ENCODE measurements at places on chromosomes 12 and 14. TPM values are rescaled to one million over a fixed set of nuclear protein-coding genes. Genes with fewer than 3 reads are reported as not detected.

DNA sequence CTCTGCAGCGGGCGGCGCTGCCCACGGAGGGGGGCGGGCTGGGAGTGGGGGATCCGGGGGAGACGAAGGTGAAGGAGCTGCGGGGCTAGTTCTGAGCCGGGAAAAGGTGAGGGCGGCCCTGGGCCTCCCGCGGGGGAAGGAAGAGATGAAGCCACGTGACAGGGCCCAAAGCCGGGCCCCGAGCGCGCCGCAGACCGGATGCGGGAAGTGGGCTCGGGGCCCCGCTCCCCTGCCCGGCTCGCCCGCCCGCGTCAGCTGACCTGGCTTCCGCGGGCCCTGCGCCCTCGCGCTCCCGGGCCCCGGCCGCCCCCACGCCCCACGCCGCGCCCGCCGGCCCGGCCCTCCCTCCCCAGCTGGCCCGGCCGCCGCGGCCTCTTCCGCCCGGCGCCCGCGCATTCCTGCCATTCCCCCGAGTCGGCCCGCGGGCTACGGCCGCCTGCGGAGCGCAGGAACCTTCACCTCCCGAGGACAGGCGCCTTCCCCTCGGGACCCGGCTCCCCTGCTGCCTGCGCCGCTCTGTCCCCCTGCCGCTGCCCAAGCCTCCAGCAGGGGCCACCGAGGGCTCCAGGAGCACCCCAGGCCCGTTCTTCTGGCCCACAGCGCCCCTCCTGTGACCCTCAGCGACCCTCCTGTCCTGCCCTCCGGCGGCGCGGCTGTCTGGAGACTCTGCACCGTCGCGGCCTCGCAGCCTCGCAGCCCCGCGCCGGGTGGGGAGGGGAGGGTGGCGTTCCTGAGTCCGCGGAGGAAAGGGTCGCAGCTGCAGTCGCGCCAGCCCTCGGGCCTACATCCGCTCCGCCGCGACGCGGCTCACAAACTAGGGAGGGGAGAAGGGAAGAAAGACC, 20.4 kb downstream of the NINJ2 start:
- peaks cover 9% of the 10 kb centered on the region for H3K4me1 ChIP-seq
- no peak overlapping the region for H3K27ac ChIP-seq
- H3K4me3 ChIP-seq = peak overlapping the region; percentile 34
- no peaks in the 10 kb centered on the region for H3K36me3 ChIP-seq
- peak; percentile 57 for DNase-seq
- no peaks in the 10 kb centered on the region for H3K27me3 ChIP-seq

The NGB gene
- not detected for total RNA-seq

The FAIM2 gene
- not detected for total RNA-seq

GRCh38 chr12:92927436-92928281, 1.4 kb downstream of the EEA1 start:
- peak; percentile 56 for DNase-seq
- H3K27me3 ChIP-seq = no peaks in the 10 kb centered on the region
- no peaks in the 10 kb centered on the region for H3K36me3 ChIP-seq
- peak overlapping the region; percentile 95 for H3K27ac ChIP-seq
- peak overlapping the region; percentile 71 for H3K4me3 ChIP-seq

DNA sequence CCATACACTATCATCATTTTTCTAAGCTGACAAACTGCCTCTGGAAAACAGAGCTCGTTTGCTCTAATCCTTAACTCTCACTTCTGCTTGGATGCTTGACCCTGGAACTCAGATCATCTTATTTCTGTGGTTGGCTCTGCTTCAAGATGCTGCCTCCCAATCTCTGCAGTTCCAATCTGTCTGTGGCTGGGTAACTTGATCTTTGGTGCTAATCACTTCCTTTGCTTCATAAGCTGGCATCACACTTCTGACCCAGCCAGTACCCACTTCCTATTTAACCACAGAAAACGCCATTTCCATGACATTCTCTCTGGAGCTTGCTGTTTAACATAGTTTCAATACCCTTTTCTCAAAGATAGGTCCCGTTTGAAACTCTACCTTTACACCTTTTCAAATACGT, 254.2 kb downstream of the ACSS3 start:
- H3K4me1 ChIP-seq = peaks cover 3% of the 10 kb centered on the region
- no peak overlapping the region for H3K4me3 ChIP-seq
- no peaks in the 10 kb centered on the region for H3K36me3 ChIP-seq
- H3K27me3 ChIP-seq = no peaks in the 10 kb centered on the region

- DNase-seq = no peak
- H3K4me1 ChIP-seq = no peaks in the 10 kb centered on the region
- H3K27ac ChIP-seq = no peak overlapping the region
- H3K27me3 ChIP-seq = no peaks in the 10 kb centered on the region
- no peaks in the 10 kb centered on the region for H3K36me3 ChIP-seq
Measured at GRCh38 chr14:44384093-44384492, 123.0 kb downstream of the FSCB start.

The ZC2HC1C gene
- total RNA-seq = 1.0 TPM

GRCh38 chr12:1445807-1446206, 148.6 kb downstream of the FBXL14 start:
- H3K27ac ChIP-seq = no peak overlapping the region
- no peak overlapping the region for H3K4me3 ChIP-seq
- no peaks in the 10 kb centered on the region for H3K36me3 ChIP-seq
- no peaks in the 10 kb centered on the region for H3K4me1 ChIP-seq

The KRT7 gene
- total RNA-seq = 1.0 TPM

DNA sequence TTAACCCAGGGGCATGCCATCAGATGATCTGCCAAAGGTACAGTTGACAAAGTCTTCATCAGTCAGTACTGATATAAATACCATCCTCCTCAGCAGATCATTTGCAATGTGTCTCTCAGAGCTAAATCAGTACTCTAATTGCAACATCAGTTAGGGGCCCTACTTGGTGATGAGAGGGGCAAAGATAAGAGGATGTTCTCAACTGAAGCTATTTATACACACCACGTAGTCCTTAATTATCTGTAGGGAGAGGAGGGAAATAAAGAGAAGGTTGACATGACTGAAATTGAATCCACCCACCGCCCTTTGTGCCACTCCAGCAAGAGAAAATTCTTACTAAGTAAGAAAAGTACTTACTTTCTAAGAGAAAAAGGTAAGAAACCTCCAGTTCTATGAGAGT, 157.8 kb upstream of the NUDT4 start:
- H3K36me3 ChIP-seq = no peaks in the 10 kb centered on the region
- DNase-seq = no peak
- H3K4me1 ChIP-seq = peaks cover 18% of the 10 kb centered on the region
- no peak overlapping the region for H3K27ac ChIP-seq

DNA sequence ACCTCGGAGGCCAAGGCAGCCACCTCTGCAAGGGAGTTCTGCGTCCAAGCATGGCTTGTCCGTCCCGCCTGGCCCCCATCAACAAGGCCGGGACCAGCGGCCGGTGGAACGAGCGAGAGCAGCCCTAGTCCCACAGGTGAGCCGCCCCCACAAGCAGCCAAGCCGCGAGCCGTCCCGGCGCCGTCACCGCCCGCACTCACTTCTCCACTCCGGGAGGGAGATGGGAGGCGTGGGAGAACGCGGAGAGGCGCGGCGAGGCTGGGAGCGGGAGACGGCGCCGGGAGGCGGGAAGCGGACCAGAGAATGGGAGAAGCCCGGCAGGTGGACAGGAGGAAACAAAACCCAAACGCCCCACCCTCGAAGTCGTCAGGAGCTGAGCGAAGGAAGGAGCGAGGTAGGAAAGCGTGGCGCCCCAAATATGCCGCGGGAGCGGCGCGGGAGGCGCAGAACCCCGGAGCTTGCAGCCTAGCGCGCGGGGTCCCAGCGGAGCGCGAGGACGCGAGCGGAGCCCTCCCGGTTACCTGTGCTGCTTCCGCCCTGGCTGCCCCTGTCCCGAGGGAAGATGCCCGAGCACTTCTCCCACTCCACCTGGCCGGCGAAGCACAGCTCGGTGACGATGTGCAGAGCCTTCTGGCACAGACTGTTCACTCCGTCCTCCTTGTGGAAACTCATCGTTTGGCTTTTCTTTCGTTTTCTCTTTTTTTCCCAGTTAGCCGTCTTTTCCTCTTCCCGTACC, 600 bp downstream of the SYT10 start:
- peak overlapping the region; percentile 31 for H3K4me3 ChIP-seq
- DNase-seq = no peak
- H3K27ac ChIP-seq = no peak overlapping the region
- H3K36me3 ChIP-seq = no peaks in the 10 kb centered on the region

DNA sequence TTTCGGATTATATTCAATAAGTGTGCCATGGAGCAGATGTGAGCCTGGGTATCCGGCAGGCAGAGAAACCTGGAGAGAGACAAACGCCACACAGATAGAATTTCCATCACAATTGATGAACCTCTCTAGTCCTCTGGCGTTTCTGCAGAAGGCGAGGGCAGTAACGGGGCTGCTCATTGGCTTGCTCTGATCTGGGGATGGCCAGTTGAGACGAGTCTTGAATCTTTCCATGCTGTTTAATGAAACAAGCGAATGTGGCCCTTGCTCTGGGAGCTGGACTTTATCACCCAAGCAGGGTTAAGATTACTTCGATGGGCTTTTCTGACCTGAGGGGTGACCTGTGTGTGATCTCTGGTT, 42.4 kb upstream of the CLMN start:
- no peak overlapping the region for H3K27ac ChIP-seq
- H3K27me3 ChIP-seq = no peaks in the 10 kb centered on the region
- no peak for DNase-seq
- H3K4me3 ChIP-seq = no peak overlapping the region

DNA sequence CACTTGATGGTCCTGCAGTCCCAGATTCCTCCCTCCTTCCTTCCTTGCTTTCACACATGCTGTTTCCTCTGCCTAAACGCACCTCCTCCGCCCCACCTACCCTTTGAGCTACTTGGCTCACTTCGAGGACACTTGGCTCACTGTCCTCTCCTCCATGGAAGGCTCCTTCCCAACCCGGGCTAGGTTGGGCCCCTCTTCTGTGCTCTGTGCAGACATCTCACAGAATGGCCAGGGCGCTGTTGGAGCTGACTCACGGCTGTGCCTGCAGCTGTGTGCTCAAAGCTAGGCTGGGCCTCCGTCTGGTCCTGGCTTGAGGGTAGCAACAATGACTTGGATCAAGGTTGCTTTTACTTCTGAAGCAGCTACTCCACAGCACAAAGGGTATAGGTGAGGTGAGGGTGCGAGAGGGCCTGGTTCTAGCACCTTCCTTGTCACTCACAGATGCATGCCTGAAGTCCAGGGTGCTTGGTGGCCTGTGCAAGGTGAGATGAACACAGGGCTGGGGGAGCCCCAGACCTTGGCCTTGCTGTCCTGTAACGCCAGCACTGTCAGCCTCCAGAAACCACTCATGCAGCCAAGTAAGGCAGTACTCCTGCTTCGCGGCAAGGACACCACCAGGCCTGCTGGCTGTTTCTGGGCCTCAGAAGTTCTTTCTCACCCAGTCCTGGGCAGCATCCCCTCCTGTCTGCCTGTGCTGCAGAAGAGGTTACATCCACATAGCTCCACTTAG, 61.8 kb downstream of the GALNT16 start:
- no peak overlapping the region for H3K27ac ChIP-seq
- no peaks in the 10 kb centered on the region for H3K4me1 ChIP-seq
- H3K4me3 ChIP-seq = no peak overlapping the region
- no peaks in the 10 kb centered on the region for H3K36me3 ChIP-seq
- H3K27me3 ChIP-seq = no peaks in the 10 kb centered on the region
- DNase-seq = no peak

DNA sequence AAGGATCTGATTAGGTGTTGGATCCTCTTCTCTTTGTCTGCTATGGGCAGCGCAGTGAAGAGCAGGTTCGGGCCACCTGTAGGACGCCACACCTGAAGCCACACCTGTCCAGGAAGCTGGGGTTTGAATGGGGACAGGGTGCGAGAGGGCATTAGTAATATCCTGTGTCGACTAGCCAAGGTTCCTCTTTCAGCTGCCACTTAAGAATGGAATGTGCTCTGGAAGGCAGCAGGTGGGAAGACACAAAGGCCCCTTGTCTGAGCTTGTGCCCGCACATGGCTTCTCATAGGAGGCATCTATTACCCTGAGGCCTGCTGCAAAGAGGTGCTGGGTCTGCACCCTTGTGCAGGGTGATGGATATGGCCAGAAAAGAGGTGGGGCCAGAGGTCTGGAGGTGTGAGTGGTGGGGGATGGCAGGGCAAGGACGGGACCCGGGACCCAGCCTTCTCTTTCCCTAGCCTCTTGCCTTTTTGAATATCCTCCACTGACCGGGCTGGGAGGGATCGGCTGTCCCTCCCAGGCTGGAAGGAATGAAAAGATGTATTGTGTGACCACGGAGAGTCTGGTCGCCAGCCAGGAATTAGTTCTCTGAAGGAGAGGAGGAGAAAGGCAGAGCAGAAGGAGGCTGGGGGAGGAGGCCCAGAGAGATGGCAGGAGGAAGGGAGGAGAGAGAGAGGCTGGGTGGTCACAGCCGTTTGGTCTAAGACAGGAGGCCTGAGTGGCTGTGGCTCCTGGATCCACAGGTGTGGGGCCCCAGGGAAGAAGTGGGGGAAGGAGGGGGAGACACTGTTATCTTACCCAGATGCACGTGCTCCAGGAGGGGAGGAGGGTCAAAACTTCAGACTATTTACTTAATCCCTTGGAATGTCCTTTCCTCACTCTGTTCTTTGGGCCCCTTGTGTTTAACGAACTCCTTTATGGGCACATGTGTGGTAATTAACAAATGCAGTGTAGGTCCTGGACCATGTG, 101.5 kb downstream of the SMOC1 start:
- H3K36me3 ChIP-seq = no peaks in the 10 kb centered on the region
- no peaks in the 10 kb centered on the region for H3K4me1 ChIP-seq
- H3K27ac ChIP-seq = no peak overlapping the region
- peaks cover 52% of the 10 kb centered on the region for H3K27me3 ChIP-seq

GRCh38 chr14:95523051-95523814, 6.8 kb upstream of the SYNE3 start:
- H3K27ac ChIP-seq = peak overlapping the region; percentile 91
- H3K4me1 ChIP-seq = peaks cover 64% of the 10 kb centered on the region
- no peak for DNase-seq
- H3K27me3 ChIP-seq = no peaks in the 10 kb centered on the region
- H3K4me3 ChIP-seq = peak overlapping the region; percentile 14

The SDS gene
- total RNA-seq = not detected

GRCh38 chr12:3446235-3446634, 44.8 kb upstream of the PRMT8 start:
- H3K4me3 ChIP-seq = no peak overlapping the region
- H3K27me3 ChIP-seq = no peaks in the 10 kb centered on the region
- no peaks in the 10 kb centered on the region for H3K4me1 ChIP-seq
- no peak overlapping the region for H3K27ac ChIP-seq
- no peaks in the 10 kb centered on the region for H3K36me3 ChIP-seq

- H3K27ac ChIP-seq = no peak overlapping the region
- H3K36me3 ChIP-seq = no peaks in the 10 kb centered on the region
- no peaks in the 10 kb centered on the region for H3K27me3 ChIP-seq
- no peak overlapping the region for H3K4me3 ChIP-seq
Measured at GRCh38 chr12:84691266-84691665, 221.3 kb downstream of the SLC6A15 start.

DNA sequence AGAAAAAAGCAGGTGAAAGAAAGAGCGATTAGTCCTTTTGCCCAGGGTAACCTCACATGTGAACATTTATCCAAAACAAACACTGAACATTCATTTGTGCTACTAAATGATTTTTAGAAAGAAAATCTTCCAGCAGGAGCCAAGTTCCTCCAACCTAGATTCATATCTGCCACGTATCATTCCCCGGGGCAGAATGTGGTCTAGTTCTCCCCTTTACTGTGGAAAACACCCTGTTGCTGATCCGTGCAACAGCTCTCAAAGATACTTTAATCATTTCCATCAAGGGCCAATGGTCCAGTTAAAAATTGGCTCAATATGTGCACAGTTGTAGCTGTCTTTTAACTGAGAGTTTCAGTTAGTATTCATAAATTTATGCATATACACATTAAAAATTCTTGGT, 479.1 kb downstream of the ATP23 start:
- H3K27me3 ChIP-seq = no peaks in the 10 kb centered on the region
- DNase-seq = no peak
- H3K27ac ChIP-seq = no peak overlapping the region
- no peak overlapping the region for H3K4me3 ChIP-seq

The PLXNC1 gene
- 0.76 TPM for total RNA-seq

- H3K4me3 ChIP-seq = no peak overlapping the region
- H3K27ac ChIP-seq = no peak overlapping the region
- H3K4me1 ChIP-seq = no peaks in the 10 kb centered on the region
- no peaks in the 10 kb centered on the region for H3K27me3 ChIP-seq
- no peak for DNase-seq
Measured at GRCh38 chr14:99630202-99630601, 14.7 kb upstream of the HHIPL1 start.

Measured in A673 (cell line).